ENCODE measurements at places on chromosomes 3 and 15.

DNA sequence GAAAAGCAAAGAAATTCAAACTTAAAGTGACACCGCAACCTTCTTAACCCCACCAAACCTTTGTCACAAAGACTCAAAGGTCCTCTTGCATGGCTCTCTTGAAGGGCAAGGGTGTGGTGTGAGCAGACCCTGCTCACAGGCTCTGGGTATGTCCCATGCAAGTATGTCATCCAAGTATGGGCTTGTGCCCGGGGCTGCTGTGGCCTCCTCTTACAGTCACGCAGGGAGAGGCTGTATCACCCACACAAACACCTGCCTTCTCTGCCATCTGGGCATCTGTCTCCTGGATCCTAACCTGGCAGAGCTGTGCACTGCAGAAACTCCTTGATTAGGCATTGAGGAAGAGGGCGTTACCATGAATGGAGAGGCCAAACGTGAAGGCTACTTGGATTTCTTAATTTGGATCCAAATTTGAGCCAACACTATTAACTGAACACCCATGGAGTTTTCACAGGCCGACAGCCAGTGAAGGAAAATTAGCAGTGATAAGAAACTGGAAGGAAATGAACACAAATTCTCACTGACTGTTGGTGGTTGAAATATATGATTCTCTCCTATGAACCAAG lies 146.6 kb downstream of the DUT start:
- no peak for DNase-seq

DNA sequence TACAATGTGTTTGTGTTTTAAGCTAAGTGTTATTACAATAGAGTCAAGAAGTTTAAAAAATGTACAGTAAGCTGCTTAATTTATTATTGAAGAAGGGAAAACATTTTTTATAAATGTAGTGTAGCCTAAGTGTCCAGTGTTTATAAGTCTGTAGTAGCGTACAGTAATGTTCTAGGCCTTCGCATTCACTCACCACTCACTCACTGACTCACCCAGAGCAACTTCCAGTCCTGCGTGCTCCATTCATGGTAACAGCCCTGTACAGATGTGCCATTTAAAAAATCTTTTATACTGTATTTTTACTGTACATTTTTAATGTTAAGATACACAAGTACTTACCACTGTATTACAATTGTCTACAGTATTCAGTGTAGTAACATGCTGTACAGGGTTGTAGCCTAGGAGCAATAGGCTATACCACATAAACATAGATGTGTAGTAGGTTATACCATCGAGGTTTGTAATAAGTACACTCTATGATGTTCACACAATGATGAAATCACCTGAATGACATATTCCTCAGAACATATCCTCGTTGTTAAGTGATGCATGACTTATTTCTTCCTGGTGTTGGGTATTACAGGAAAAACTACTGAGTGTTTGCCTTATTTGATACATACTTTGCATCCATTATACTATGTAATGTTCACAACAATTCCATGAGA lies 156.6 kb upstream of the NUDT16 start:
- DNase-seq: no peak

GRCh38 chr3:188578576-188579363 lies 424.8 kb downstream of the LPP start:
- no peak for DNase-seq

GRCh38 chr15:55774113-55774970 lies 31.4 kb upstream of the PRTG start:
- DNase-seq: no peak

GRCh38 chr3:190581041-190581541 lies 67.2 kb downstream of the IL1RAP start:
- no peak for DNase-seq

DNA sequence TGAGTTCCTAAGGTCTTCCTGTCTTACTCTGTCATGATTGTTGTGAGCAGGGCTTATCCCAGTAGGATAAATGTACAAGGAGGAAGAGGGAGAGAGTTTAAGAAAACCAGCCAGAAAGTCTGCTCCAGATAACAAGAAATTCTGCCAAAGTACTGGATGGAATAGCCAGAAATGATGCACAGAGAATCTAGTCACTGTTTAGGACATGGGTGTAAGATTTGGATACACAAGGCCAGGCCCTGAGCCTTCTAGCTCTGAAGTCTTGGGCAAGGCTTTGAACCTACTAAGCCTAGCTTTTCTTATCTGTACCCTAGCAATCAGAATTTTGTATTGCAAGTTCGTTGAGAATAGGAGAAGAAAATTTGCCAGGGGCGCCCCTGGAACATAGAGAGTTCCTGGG lies 180.4 kb upstream of the ROPN1 start:
- DNase-seq: no peak
